WERI-Rb-1 (cell line): ENCODE measurements at places on chromosomes 13 and 19.

DNA sequence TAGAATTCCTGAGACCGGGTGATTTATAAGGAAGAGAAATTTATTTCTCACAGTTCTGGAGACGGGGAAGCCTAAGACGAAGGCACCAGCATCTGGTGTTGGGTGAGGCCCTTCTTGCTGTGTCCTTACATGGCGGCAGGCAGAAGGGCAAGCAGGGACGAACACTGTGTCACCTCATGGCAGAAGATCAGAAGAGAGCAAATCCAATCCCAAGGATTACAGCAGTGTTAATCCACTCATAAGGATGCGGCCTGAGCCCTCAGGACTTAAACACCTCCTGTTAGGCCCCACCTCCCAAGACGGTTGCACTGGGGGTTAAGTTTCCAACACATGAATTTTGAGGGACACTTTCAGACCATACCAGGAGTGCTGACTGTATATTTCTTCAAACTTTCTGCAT, 6.7 kb upstream of the FBL start:
- peak; percentile 93 for DNase-seq

GRCh38 chr19:32909257-32909656, 39.7 kb upstream of the SLC7A9 start:
- no peak for DNase-seq

DNA sequence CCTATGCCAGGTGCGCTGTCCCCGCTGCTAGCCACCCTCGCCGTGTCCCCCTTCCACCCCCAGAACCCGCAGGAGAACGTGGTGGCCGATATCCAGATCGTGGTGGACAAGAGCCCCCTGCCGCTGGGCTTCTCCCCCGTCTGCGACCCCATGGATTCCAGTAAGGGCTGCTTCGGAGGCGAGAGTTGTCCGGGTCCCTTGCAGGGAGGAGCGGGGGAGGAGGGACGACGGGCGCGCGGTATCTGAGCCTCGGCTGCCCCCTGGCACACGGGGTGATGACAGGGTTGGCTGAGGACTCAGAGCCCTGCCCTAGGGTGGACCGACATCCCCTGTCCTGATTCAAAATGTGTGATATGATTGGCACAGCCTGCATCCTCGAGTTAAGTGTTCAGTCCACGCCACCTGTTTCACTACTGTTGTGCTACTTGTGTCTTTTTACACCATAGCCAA, 653 bp downstream of the MVB12A start:
- peak; percentile 65 for DNase-seq

DNA sequence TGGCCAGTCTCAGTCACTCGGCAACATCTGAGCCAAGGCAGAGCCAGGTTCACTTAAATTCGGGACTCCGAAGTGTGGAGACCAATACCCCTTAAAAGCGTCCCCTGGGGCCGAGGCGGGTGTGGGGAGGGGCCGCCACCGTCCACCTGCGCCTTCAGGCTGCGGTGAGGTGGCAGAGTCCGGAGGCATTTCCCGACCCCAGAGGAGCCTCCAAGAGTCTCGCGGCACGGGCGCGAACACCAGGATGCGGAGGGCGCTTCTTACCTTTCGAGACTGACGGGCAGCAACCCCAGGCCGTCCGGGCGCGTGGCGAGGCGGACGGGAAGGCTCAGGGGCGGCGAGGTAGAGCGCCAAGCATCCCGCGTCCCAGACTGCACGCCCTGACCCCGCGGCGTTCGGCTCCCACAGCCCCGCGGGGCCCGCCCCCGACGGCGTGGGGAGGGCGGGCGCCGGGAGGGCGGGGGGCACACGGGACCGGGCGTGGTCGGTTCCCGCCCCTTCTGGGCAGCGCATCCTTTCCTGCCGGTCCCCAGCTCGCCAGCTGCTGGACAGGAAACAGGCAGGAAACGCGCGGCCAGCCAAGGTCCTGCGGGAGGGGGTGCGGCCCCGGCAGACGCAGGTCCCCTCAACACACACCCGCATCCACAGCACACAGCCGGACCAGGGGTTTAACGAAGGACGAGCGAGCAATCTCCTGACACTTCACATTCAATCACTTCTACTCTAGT, at the start of gene THSD1:
THSD1 (minus strand) TSS at position 406 of the 728 bp plus-strand sequence. CDS start 3,572 bp downstream, outside the sequence.
- DNase-seq, result peak; percentile 35

DNA sequence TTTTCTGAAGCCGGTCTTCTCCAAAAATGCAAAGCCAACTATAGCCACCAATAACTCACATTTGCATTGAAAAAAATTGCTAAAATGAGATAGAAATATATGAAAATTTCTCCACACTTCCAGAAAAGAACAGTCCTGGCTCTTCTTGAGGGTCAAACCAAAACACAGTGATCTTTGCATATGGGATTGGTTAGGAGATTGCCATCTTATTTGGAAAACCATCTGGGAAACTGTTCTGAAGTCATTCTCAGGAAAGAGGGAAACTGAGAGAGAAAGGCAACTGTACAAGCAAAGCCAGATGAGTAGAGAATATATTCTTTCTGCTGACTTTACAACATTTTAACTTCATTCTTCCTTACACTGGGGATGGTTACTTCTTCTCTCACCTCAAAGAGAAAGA, 54.6 kb downstream of the HSPH1 start:
- no peak for DNase-seq

DNA sequence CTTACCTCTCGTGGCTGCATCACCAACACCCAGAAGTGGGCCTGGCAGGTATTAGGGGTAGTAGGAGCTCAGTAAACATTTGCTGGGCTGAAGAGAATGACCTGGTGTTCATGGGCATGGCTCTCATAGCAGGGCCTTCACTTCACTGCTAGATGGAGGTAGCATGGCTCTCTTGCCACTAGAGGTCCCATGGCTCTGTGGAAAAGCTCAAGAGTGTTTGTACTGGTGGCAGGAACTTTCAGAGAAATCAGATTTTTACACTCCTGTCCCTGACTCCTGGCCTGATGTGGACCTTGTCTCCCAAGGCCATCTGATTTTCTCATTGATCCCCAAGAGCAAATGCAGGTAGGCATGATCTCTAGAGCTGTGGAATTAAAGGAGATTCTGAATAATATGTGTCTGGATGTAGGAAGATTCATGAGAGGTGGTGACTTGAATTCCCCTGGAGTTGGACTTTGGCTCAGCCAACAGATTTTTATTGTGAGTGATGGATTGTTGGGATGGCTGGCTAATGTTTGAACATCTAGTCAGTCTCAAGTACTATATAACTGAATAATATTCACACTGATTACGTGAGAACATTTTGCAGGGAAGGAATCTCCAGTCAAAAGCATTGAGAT, 5.7 kb downstream of the ZNF574 start:
- peak; percentile 60 for DNase-seq

DNA sequence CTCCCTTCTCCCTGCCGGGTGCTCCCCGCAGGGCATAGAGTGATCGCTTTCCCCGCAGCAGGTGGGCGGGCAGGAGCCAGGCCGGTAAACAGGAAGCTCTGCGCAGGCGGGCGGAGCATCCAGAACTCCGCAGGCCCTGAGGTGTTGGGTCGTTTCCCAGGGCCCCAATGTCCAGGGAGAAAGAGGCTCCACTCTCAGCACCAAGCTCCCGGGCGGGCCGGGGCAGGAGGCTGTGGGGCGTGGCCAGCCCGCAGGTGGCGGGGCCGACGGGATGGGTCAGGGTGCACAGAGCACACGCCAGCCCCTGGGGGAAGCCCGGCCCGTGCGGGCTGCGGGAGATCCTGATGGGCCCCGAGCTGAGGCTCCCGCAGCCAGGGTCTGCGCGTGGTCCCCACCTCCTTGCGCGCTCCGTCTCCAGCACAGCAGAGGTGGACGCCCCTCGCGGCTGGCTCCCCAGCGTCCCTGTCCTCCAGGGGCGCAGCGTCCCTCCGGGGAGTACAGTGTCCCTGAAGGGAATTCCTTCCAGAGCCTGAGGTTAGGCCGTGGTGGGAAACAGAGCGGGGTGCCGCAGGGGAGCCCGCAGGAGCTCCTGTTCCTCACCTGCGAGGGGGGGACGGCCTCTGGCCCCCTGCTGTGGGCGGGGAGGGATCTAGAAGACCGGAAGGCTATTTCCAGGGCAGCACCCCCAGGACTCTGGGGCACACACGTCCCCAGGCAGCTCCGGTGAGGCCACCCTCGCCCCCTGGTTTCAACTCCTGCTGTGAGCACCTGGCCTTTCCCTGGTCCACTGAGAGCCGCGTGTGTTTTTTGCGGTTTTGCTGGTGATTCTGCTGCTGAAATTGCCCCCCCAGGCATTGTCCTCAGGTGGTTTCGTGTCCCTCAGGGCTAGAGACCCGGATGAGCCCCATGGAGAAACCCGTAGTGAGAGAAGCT, 12.2 kb downstream of the PIP5K1C start:
- no peak for DNase-seq

- DNase-seq, result no peak
Observed at GRCh38 chr19:566403-566802, 6.0 kb upstream of the BSG start.

GRCh38 chr19:12364391-12365235, 870 bp downstream of the ZNF442 start:
- DNase-seq, result peak; percentile 17

DNA sequence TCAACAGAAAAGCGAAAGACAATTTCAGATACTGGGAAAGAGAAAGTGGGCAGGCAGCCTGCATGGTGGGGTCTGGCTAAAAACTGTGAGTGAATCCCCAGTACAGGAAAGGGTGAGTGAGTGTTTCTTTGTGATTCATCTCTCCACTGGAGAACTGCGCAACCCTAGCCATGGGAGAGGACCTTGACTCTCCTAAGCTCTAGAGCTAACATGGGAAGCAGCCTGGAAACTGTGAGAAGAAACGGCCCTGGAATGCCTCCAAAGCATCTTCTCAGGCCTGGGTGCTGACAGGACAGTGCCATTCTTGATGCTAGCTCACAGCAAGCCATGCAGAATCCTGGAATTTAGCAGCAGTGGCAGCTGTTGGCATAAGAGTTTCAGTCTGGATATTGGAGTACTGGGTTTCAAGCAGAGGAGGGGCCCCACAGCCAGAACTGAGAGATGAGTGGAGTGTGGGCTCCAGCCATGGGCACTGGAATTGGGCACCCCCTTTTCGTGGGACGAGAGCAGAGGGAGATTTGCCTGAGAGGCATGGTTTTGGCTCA, 18.7 kb upstream of the SLAIN1 start:
- no peak for DNase-seq

DNA sequence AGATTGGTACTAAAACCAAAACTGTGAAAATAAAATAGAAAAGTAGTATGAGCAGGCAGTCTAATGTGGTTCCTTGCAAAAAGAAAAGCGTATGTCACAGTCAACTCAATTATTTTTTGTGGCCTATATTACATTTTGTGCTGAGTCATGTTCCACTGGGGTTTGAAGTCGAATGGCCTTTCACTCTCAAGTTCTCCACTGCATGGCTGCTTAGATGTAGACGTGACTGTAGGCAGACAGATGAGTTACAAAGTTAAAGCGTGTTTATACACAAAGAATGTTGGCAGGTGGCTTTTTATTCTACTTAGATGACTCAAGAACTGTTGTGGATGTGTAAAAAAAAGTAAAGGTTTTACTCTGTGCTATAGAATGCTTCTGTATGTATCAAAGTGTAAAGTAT, 133.9 kb downstream of the SLITRK6 start:
- DNase-seq, result no peak

DNA sequence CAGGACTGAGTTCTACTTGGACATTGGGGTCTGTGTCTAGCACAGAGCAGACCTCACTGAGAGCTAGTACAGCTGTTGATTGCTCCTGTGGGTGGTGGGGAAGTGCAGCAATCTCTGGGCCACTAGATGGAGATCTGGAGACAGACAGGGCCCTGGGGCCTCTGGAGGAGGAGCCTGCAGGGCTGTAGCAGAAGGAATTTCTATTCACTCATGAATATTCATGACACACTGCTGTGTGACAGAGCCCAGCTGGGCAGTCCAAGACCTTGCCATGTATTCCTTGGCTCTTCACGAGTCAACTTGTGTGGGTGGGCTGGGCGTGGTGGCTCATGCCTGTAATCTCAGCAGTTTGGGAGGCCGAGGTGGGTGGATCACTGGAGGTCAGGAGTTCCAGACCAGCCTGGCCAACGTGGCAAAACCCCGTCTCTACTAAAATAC, 37.5 kb downstream of the SUGP2 start:
- DNase-seq, result peak; percentile 81

DNA sequence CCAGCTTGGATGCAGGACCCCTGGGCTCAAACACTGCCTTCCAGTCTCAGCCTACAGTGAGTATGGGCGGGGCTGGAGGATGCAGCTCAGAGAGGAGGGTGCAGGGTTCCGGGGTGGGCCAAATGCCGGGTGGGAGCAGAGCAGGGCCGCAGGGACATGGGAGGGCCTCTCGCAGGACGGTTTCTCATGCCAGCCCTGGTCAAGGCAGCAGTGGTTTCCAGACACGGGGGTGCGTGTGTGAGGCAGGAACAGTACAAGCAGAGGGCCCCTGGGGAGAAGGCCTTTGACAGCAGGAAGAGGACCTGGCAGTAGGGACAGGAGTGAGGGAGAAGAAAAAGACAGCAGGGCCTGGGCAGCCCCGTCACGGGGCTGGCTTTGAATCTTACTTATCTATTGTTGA, 34.1 kb downstream of the CRTC1 start:
- no peak for DNase-seq

GRCh38 chr13:94351292-94351990, 128.0 kb downstream of the DCT start:
- DNase-seq, result peak; percentile 69

DNA sequence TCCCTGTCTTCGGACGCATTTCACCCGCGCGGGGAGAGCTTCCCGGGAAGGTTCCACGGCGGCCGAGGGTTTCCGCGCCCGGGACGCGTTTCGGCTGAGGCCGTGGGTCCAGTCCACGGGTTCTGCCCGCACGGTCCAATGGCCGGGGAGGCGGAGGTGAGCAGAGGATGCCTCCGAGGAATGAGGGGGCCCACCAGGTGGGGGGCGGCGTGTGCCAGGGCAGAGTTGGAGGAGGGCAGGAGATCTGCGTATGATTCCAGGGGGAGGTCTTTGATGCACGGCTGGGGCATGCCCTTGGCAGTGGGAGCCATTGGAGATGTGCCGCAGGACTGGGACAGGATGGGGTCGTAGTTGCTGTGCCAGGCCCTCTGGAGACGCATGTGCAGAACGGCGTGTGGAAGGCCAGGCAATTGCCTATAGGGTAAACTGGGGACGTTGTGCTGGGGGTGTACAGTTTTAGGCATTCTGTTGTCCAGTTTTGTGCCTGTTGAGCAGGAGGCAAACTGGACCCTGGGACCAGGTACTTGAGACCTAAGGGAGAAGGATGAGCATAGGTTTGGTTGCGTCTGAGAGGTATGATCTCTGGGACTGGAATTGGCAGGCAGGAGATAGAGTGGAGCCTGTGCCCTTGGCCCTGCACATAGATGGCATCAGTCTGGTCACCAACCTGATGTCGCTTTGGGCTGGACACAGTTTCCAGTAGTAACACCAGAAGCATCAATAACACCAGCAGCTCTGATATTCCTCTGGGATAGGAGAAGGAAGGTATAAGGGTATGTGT, 751 bp downstream of the ZNF584 start:
- peak; percentile 42 for DNase-seq

- DNase-seq, result no peak
Observed at GRCh38 chr19:4327252-4327876, 11.3 kb downstream of the STAP2 start.
